ENCODE measurements at places on chromosomes 6 and 20.

DNA sequence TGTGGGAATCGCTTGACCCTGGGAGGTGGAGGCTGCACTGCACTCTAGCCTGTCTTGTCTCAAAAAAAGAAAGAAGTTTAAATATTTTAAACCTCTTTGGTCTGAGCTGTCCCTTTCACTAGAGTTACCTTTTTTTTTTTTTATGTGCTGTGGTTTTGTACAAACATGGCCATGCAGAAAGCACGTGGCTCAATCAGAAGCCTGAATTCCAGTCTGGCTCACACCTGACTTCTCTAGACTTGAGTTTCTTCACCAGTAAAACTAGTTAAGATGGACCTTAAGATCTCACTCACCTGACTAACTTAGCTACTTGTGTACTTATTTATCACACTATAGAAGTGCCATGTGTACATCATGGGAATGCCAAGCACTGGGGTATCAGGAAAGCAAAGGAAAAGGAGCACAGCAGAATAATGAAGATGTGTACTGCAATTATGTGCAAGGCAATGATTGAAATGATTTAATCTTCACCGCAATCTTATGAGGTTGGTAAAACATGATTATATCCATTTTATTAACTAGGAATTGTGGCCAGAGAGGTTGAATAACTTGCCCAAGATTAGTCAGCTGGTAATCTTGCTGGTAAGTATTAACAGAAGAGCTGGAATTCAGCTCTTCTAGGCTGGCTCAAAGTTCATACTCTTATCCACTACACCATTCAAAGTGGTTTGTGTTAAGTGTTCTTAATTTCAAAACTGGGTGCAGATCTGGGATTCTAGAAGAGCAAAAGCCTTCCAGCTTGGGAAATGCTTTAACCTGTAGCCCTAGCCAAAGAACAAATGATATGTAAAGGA is 10.7 kb downstream of the HMGN3 start:
- no peak for DNase-seq

GRCh38 chr20:19603376-19603750 is 154.7 kb upstream of the RIN2 start:
- no peak for DNase-seq

- DNase-seq: no peak
Observed at GRCh38 chr6:32082478-32082877, 26.7 kb downstream of the TNXB start.

- DNase-seq: no peak
Observed at GRCh38 chr20:47230811-47231256, 125.7 kb downstream of the ZMYND8 start.

DNA sequence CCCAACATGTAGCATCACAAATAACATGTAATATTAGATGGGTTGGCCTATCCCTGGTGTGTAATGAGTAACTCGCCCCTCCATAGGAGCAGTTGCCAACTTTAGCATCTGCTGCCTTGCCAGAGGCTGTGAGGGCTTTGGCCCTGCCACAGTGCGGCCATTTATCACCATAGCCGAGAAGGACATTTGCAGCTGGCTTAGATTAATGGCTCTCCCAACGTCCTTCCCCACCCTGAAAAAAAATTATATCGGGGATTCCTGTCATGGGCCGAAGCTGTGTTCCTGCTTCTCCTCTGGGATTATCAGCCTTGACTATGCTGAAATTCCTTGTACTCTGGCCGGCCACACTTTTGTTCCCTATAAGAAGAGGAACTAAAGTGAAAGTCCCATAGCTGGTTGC is 7.6 kb upstream of the ADIG start:
- DNase-seq: no peak

GRCh38 chr20:8394308-8394945 is 262.4 kb downstream of the PLCB1 start:
- no peak for DNase-seq

- DNase-seq: no peak
Observed at GRCh38 chr20:5085380-5085779, 34.4 kb downstream of the PCNA start.

DNA sequence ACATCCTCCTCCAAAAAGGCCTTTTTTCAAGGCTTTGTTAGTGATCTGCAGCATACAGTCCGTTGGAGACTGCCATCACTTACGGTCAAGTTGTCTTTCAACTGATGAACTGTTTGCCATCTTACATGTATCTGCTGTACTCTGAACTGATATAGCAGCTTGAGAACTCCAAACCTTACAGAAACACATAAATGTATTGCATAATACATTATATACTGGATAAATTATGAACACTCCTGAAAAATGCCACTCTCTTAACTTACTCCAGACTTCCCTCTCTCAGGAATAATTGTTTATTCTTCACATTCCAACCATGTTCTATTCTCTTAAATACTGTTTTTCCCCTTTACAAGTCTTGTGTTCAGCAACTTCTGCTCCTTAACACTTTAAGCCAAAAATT is 14.6 kb upstream of the RHAG start:
- no peak for DNase-seq

GRCh38 chr20:57653910-57654309 is 33.7 kb upstream of the ZBP1 start:
- peak; percentile 8 for DNase-seq

Measured in hepatic stellate cell (primary cell).